ENCODE measurements at places on chromosomes 7 and 10.

DNA sequence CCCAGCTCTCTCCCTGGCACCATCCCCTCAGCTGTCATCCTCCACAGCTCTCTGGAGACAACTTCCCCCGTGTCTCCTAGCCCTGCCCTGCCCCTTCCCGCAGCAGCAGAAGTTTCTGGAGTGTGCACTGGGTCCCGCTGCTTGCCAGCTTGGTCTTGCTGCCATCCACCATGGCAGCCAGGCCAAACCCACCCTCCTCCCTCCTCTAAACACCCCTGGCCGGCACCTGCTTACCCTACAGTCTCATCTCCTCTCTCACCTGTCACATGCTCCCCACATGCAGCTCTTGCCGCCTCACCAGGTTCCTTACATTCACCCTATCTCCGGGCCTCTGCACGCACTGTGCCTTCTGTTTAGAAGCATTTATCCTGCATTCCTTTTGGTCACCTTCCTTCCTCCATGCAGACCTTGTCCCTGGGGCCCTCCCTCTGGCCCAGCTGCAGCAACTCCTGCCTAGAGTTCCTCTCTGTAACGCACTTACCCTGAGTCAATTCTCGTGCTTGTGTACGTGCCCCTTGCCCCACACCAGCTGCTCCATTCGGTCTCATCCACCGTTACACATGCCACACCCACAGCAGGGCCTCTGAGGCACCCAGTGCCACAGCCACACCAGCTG is 93.9 kb upstream of the RET start:
- no peak for DNase-seq

DNA sequence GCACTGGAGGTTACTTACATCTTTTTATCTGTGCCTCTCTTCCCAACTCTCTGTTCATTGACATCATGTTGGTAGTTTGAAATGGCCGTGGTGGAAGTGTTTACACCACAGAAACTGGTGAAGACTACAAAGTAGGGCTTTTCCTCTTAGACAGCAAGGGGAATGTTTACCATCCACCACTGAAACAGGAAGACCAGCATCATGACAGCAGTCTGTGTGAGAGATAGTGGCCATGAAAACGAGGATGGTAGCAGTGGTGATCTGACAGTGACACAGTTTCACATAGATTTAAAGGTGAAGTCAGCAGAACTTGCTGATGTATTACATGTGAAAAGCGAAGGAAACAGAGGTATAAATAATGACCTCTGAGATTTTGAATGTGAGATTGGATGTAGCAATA is 115.7 kb downstream of the CCDC71L start:
- no peak for DNase-seq

- DNase-seq = no peak
Observed at GRCh38 chr10:103259989-103260388, 14.3 kb downstream of the RPEL1 start.

- DNase-seq = no peak
Observed at GRCh38 chr7:35463176-35463700, 209.3 kb upstream of the TBX20 start.

GRCh38 chr7:89772276-89772675 is 382.0 kb upstream of the STEAP1 start:
- DNase-seq = no peak

- no peak for DNase-seq
Observed at GRCh38 chr7:5397736-5398135, 25.9 kb downstream of the TNRC18 start.

Measured in AG04450 (cell line).